ENCODE measurements at places on chromosomes 6 and 20. TPM values are rescaled to one million over a fixed set of nuclear protein-coding genes. Genes with fewer than 3 reads are reported as not detected.

GJE1 gene
- not detected for total RNA-seq

SAMHD1 gene
- total RNA-seq = 58.7 TPM

ARMC2 gene
- total RNA-seq = 2.3 TPM

SLC22A2 gene
- not detected for total RNA-seq

CDH26 gene
- not detected for total RNA-seq

C6orf163 gene
- total RNA-seq = 4.6 TPM

FAM83C gene
- total RNA-seq = not detected

NR2E1 gene
- not detected for total RNA-seq

CYP39A1 gene
- total RNA-seq = 0.22 TPM

BPIFA1 gene
- total RNA-seq = not detected

ZBTB12 gene
- total RNA-seq = 1.1 TPM

CLDN20 gene
- not detected for total RNA-seq

PPP1R16B gene
- 93.3 TPM for total RNA-seq

EDN3 gene
- not detected for total RNA-seq

TBC1D32 gene
- total RNA-seq = 8.1 TPM

TRIM10 gene
- not detected for total RNA-seq

SLC2A4RG gene
- total RNA-seq = 25.8 TPM

BPIFB1 gene
- total RNA-seq = not detected

PRICKLE4 gene
- 3.3 TPM for total RNA-seq

SYCP2L gene
- not detected for total RNA-seq

RIPPLY2 gene
- total RNA-seq = not detected

MUC21 gene
- total RNA-seq = not detected

MICAL1 gene
- 27.9 TPM for total RNA-seq

PEX3 gene
- total RNA-seq = 24.6 TPM

BIRC7 gene
- total RNA-seq = 0.27 TPM

CRYBG1 gene
- total RNA-seq = 55.7 TPM

CUTA gene
- total RNA-seq = 73.9 TPM

ZSCAN9 gene
- total RNA-seq = 17.3 TPM

PROKR2 gene
- not detected for total RNA-seq

SNX21 gene
- 19.8 TPM for total RNA-seq

TGM3 gene
- not detected for total RNA-seq

SLC52A3 gene
- 0.07 TPM for total RNA-seq

GPX5 gene
- total RNA-seq = not detected

All from thoracic aorta endothelial cell (primary cell).